Smooth muscle cell of bladder (primary cell): ENCODE measurements at places on chromosomes 11 and 22. TPM values are rescaled to one million over a fixed set of nuclear protein-coding genes. Genes with fewer than 3 reads are reported as not detected.

Gene PTPMT1
- 62.2 and 75.3 TPM in 2 replicates for total RNA-seq

Gene CEND1
- total RNA-seq = 0.28 and 0.85 TPM in 2 replicates

Gene SPON1
- total RNA-seq = 18.3 and 30.8 TPM in 2 replicates

Gene CDCA5
- 0.85 and 1.2 TPM in 2 replicates for total RNA-seq

Gene FAM89B
- 9.1 and 14.3 TPM in 2 replicates for total RNA-seq

Gene OOSP1
- not detected in 2 replicates for total RNA-seq

Gene SCN2B
- total RNA-seq = under 0.01 TPM in 1 of 2 replicates, not detected in the other

Gene OR52I1
- not detected in 2 replicates for total RNA-seq

Gene CLTCL1
- 7.0 and 7.8 TPM in 2 replicates for total RNA-seq

Gene SERPIND1
- 0.14 TPM in 1 of 2 replicates, not detected in the other for total RNA-seq
